SK-N-SH (cell line): ENCODE measurements at places on chromosomes 16 and 17.
A peak's percentile ranks its signal among the peaks of the same experiment; 100 is the strongest.

- no peak for DNase-seq
Measured at GRCh38 chr16:24966634-24967033, 48.5 kb downstream of the ARHGAP17 start.

DNA sequence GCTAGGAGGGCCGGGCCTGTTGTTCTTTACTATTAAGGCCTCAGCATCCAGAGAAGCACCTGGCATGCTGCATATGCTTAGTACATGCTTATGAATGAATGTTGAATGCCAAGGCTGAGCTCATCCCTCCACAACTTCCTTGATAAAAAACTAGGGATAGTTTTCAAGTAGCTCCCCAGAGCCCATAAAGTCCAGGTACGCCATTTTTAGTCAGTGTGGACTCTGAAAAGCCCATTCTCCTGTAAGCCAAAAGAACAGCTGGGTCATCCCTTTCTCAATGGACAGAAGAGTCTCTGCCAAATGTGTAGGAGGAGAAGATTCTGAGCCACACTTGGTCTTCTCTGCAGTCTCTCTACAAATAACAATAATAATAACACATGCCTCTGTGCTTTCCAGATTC is 8.9 kb upstream of the ITGB3 start:
- DNase-seq, result no peak

DNA sequence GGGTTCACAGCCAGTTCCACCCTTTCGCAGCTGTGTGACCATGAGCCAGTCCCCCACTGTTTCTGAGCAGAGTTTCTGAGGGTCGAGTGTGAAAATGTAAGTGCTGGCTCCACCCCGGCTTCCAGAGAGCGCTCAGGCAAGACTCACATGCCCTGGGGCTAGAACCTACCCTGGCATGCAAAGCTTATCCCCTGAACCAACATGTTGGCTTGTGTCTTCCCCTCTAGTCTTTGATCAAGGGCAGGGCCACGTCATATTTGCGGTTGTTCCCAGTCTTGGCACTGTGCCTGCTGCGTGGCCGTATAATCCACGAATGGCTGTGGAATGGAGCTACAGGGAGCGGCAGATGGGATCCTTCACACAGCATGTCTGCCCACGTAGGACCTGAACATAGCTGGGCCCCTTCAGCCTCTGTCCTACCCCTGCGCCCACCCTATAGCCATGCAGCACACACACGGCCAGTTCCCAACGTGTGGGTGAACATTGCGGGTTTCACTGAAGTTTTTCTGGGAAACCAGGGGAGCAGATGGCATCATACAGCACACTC is 84.8 kb downstream of the MRM1 start:
- DNase-seq, result no peak

- DNase-seq, result no peak
Measured at GRCh38 chr16:84262031-84262430, 22.2 kb upstream of the KCNG4 start.

- DNase-seq, result no peak
Measured at GRCh38 chr16:23893986-23894385, 58.2 kb downstream of the PRKCB start.

GRCh38 chr16:2095315-2095853 is 40.3 kb downstream of the PKD1 start:
- no peak for DNase-seq

DNA sequence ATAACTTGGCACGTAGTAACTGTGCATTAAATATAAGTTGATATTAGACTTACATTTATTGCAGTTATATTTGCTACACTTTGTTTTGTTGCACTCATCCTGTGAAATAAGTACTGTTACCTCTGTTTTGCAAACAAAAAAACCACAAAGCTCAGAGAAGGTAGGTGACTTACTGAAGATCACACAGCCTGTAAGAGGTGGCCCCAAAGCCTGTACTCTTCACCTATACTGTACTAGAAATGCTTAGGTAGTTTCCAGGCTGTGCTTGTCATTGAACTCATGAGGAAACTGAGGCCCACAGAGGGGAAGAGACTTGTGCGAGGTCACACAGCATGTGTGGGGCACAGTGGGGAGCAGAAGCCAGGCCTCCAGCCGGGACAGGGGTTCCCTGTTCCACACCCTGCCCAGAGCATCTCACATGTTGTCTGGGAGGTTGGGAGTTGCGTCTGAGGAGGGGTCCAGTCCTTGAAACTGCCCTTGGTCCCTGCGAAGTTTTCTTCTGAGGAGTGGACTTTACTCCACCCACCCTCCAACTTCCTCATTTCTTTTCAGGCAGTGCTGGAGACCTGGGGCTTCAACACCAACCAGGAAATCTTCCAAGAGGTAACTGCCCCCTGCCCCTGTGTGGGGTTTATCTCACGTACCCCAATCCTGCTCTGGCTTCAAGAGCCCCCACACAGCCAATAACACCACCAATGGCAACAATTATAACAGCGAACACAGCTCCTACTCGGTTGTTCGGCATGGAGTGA is 13.0 kb downstream of the CETP start:
- DNase-seq, result no peak

GRCh38 chr16:72189865-72190371 is 18.0 kb upstream of the PMFBP1 start:
- DNase-seq, result no peak

- no peak for DNase-seq
Measured at GRCh38 chr17:17079336-17079735, 37.1 kb downstream of the MPRIP start.

DNA sequence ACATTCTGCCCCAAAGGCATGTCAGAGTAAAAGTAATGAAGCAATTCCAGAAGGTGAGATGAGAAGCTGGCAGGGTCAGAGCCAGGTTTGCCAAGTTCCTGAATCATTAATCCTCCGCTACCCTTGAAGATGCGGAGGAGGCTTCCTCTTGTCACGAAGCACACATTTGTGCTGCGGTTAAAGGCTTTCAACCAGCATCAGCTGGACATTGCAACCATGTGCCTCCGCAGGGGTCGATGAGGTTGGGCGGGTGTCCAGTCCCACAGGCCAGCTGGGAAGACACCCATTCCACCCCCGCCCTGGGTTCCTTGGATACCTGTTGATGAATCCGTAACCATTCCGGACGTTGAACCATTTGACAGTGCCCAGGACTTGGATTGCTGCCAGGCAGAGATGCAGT is 1.3 kb downstream of the YBX2 start:
- DNase-seq, result peak; percentile 22

DNA sequence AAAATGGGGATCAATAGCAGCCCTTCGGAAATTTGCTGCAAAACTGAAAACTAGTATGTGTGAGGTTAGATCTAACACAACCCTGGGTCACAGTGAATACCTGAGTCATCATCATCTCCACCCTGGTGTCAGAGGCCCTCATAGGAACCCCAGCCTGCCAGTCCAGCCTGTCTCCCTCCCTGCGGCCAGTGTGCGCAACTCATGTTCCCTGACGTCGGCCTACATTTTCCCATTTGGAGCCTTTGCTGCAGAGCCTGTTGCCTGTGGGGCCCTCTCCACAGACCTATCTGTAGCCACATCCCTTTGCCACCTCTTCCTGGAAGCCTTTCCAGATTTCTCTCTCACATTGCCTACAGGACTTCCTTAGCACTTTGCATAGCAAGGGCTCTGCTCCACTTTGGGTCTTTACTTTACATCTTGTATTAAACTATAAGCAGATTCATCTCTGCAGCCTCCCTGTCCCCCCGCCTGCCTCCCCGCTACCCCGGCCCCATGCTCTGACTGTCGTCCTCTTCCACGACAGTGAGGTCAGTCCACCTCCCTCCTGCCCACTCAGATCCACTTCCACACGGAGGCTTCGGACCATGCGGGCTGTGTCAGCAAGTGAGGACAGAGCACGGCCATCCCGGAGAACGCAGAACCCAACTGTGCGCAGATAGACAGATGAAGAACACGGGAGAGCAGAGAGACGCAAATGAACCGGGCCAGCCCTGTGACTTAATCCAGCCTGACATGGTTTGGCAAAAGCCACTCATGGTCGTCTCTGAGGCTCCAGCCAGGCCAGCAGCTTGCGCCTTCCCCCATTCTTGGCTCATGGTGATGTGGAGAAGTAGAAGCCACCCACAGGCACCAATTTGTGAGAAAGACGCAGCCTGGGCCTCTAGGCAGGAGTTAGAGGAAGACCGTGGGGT is 31.0 kb downstream of the NGFR start:
- DNase-seq, result peak; percentile 15

DNA sequence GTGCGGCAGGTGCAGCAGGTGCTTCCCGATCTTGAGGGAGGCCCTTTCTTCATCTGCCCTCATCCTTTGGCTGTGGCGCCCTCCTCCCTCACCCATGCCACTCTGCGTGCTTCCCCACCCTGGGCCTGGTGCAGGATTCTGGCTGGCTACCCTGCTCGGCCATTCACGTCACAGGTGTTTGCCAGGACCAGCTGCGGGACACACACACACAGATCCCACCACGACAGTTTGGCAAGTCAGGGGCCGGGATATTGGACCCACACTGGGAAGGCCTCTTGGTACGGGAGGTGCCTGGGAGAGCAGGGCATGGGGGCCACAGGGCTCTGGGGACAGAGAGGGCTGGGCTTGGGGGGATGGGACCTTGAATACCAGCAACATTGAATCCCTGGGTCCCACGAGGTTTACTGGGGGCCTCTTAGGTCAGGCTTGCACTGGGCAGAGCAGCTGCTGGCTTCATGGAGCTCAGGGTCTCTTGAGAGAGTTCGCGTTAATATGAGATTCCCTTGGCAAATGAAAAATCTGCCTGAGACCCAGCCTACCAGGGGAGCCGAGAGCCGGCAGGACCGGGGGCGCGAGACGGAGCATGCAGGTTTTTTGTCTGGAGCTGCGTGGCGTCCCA is 15.1 kb downstream of the ADCY7 start:
- no peak for DNase-seq

DNA sequence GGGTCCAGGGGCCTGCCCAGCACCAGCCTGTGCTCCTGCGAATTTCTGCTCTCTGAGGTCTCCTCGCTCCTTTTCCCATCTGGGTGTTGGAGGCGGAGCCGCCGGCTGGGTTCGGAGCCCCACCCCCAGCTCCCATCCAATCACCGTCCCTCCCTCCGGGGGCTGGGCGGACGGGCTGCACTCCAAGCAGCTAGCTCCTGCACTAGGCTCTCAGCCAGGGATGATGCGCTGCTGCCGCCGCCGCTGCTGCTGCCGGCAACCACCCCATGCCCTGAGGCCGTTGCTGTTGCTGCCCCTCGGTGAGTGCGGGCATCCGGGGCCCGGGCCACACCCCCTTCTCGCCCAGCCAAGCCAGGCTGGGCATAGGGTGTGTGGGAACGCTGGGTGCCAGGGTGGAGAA is at the start of gene NRN1L:
NRN1L (plus strand) TSS at position 202 of the 400 bp plus-strand sequence; CDS start at position 221, 19 bp downstream.
- peak; percentile 99 for DNase-seq

DNA sequence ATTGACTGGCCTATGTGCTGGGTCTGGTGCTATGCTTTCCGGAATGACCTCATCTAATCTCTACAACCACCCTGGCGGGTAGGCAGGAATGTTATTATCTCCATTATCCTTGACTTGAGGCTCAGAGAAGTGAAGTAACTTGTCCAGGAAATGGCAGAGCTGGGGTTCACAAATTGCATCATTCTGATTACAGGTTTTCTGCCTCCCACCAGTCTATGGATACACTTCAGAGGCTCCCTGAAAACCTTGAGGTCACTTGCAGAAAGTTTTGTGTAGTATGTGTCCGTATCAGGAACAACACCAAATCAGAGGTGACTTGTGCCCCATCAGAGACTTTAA is 19.1 kb downstream of the NOD2 start:
- DNase-seq, result no peak

DNA sequence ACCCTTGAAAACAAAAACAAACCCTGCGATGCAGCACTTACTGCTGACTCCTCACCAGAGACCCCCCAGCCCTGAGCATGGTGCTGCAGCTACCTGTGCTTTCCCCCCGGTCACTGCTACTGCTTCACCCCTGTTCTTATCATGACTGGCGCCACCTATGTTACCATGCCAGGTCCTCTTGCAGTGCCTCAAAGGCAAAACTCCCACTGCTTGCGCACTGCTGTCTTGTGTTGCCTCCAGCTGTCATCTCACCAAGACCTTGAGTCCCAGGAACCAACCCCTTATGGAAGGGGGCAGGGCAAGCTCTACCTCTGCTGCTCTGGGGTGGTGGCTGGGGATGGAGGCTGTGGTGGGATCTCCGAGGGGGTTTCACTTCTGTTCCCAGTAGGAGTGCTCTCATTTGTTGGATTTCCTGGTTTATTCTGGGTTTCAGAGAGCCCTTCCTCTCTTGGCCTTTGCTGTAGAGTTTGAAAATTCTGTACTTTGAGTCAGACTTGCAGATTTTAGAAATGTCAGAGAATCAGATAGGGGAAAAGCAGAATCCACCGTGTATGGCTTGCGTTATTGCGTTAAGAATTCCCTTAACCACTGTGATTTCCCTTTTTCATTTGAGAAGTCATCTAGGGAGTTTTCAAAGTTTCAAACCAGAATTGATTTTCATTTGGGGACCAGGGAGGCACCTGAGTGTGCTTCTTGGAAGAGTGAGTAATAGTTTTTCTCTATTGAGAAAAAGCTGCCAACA is 96.6 kb downstream of the SPECC1 start:
- DNase-seq, result no peak

DNA sequence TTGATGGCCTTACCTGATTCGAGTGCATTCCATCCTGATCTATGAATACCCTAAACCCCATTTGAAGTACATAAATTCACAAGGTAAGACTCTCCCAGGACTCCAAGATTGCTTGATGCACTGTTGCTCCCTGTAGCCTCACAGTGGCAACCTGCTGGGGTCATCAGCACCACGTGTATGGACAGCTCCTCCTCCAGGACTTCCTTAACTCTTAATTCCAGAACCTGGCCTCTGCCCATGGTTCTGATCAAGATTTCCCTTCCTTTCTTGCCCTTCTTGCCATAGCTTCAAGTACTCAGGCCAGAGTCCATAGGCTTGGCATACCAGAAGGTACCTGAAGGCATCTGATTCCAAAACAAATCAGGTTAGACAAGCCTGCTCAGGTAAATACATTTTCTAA is 34.0 kb upstream of the NLK start:
- DNase-seq, result no peak

- DNase-seq, result no peak
Measured at GRCh38 chr17:73553311-73553710, 90.9 kb downstream of the SDK2 start.

DNA sequence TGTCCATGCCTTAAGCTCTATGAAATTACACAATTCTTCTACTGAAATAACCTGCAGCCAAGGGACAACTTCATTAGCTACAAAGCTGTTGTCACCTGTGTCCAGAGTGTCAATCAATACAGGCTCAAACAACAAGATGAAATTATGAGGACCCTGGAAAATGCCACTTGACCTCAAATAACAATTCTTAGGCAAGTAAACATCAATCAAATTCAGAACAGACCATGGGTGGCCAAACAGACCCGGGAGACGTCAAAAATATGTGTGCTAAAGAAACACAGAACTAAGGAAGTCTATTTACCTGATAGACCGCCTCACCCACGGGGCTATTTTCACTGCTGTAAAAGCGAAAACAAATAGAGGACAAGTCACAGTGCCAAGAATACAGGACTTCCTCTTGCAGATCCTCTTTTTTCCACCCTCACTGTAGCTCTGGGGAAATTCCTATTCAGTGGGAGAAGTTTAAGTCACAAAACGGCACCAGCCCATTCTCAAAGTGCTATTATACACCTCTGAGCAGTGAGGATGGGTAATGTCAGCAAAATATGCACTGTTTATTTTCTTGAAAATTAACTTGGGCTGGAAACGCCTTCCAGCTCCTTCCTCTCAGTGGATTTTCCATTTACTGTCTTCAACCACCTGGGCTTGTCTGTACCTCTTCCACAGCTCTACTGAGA is 2.7 kb downstream of the LITAF start:
- no peak for DNase-seq

- no peak for DNase-seq
Measured at GRCh38 chr16:68934402-68934801, 91.1 kb downstream of the TANGO6 start.
